Renal cortical epithelial cell (primary cell): ENCODE measurements at places on chromosomes 4 and X.

DNA sequence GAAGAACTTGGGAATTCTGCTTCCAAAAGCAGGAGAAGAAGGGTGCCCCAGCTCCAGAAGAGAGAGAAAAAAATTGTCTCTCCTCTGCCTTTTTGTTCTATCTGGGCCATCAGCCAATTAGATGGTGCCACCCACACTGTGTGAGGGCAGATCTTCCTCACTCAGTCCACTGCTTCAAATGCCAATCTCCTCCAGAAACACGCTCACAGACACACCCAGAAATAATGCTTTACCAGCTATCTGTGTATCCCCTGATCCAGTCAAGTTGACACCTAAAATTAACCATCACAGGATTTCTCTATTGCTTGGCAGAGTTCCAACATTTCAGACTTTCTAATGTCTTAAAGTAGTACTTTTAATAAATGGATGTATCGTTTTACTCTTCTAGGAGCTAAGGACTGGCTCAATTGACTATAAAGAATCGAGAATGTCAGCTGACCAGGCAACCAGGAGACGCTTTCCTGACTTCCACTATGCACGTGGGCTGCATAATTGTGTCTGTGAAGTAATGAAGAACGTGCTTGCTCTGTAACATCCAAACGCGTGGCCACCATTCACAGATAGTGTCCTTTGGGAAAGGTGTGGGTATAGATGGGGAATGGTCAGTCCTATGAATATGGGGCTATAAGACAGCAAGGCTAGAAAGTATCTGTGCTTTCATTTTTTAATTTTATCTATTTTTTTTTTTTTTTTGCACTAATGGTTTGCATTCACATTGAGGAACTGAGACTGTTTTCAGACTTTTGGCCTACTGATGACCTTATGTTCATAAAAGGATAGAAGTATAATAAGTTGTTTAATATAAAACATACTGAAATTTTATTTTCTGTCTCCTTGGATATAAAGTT lies 9.9 kb upstream of the SMIM20 start:
- peak; percentile 30 for DNase-seq

GRCh38 chrX:94932278-94932965 lies 1258.4 kb downstream of the FAM133A start:
- DNase-seq = no peak

DNA sequence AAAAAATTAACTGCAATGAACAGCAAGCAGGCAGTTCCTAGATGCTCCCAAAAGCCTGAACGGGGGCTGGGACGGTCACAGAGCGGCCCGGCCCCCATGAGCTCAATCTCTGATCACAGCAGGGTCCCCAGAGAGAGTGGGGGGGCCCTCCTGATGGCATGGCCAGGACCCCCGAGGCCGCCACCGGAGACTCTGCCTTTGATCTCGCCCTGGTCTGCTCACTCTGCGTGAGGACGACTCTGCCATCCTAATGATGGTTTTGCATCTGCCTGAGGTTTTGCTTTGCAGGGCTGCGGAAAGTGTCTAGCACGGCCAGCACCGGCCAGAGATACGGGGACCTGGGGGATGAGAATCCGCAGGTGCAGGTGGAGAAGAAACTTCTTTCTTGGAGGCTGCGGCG lies 103.8 kb downstream of the SHOX start:
- no peak for DNase-seq

- DNase-seq = peak; percentile 0
These were observed 92.5 kb upstream of the BRS3 start for GRCh38 chrX:136395271-136395670.

GRCh38 chr4:123812066-123812390 lies 415.4 kb downstream of the SPRY1 start:
- DNase-seq = no peak

DNA sequence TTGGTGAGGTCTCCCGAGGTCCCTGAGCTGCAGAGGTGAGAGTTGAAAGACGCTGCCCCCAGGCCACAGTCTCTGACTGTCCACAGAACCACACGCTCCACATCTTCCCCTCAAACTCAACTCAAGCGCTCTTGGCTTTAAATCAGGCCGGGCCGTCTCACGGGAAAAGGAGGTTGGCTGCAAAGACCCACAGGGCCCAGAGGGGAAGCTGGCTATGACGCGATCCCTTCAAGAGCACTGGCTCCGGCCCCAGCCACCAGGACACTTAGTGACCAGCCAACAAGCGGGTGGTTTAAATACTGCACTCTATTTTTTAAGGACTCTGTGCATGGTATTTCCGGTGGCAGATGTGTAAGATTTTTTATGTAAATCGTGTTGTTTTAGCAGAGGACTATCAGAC lies 19.9 kb downstream of the LRPAP1 start:
- no peak for DNase-seq

DNA sequence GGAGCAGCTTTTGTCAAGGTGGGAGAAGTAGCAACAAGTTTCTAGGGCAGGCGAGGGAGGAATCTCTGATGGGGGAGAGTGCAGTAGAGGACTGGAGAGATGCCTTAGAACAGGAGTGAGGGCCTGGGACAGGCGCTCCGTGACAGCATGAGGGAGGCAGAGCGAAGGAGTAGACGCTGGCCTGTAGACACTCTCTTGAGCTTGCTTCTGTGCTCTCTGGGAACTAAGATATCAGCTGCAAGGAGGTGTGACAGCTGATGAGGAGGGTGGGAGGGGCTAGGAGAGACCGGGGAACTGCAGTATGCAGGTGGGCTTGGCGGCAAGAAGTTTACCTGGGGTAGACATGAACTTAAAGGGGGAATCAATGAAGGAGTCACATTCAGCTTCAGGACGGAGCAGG lies 35.7 kb downstream of the MECP2 start:
- no peak for DNase-seq

- DNase-seq = no peak
These were observed 58.6 kb downstream of the C4orf46 start for GRCh38 chr4:158613046-158613445.

GRCh38 chr4:30763321-30763727 lies 43.2 kb downstream of the PCDH7 start:
- DNase-seq = no peak

GRCh38 chr4:173443121-173443520 lies 44.2 kb upstream of the SCRG1 start:
- no peak for DNase-seq

- no peak for DNase-seq
These were observed 110.3 kb downstream of the PRDM5 start for GRCh38 chr4:120812216-120812615.

DNA sequence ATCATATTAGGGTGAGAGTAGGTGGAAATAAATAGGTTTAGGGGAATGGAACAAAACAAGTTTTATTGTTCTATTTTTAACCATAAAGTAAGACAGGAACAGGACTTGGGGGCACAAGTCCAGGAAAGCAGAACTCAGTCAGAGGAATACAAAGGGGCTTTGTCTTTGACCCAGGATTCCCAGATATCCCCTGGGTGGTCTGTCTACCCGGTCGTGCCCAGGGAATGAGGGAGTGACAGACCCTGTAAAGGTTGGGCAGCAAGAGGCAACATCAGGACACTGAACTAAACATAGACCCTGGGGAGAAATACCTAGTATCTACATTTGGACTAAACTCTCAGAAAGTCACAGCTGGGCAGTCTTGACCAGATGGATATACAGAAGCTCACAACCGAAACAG lies 50.6 kb downstream of the PTCHD1 start:
- no peak for DNase-seq

DNA sequence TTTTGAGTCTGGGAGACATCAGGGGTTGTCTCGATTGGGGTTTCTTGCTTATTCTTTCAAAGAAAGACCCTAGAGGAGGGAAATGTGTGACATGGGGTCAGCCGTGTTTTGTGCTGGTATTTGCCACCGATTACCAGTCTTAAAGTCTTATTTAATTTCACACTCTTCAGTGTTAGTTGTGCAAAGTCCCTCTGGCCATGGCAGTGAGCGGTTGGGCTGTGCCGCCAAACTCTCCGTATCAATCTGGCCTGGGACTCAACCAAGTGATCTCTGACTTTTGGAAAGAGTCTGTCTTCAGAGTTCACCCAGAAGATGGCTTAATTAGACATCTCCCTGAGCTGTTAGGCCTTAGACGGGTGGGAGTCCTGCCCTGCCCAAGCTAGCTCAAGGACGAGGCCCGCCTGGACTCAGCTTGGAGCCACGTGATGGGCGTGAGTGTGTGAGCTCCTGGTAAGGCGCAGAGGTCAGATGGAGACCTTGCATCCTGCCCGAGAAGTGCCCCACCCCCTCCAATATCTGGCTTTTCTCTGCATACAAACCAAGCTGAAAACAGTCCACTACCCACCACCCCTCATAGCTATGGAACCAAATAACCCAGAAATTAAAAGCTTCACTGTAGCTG lies 3.8 kb upstream of the PITX2 start:
- no peak for DNase-seq

DNA sequence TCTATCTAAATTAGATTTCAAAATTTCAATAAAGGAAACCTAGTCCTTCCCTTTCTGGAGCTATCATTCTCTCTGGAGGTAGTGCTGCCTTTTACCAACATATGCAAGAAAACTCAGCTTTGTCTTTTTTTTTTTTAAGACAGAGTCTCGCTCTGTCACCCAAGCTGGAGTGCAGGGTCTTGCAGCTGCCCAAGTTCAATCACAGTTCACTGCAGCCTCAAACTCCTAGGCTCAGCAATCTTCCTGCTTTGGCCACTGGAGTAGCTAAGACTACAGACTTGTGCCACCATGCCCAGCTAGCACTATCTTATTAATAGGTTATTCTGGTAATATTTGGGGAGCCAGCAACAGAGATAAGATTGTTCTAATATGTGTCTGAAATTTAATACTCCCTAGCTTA lies 12.3 kb downstream of the AASDH start:
- DNase-seq = no peak
